ENCODE measurements at places on chromosomes 3 and 15. TPM values are rescaled to one million over a fixed set of nuclear protein-coding genes. Genes with fewer than 3 reads are reported as not detected.

GRCh38 chr15:41904541-41905005 lies 10.7 kb upstream of the SPTBN5 start:
- H3K36me3 ChIP-seq = peaks cover 57% of the 10 kb centered on the region
- peak; percentile 78 for DNase-seq
- H3K4me3 ChIP-seq = no peak overlapping the region
- no peak overlapping the region for H3K27ac ChIP-seq

The SORD gene
- 16.9 TPM for total RNA-seq

The MORC1 gene
- 0.10 TPM for total RNA-seq

GRCh38 chr15:94745371-94745770 lies 514.0 kb downstream of the MCTP2 start:
- peaks cover 1% of the 10 kb centered on the region for H3K27me3 ChIP-seq
- no peak for DNase-seq
- H3K4me3 ChIP-seq = no peak overlapping the region
- H3K27ac ChIP-seq = no peak overlapping the region

GRCh38 chr3:125695688-125696087 lies 100.4 kb upstream of the OSBPL11 start:
- DNase-seq = no peak
- no peak overlapping the region for H3K27ac ChIP-seq
- no peak overlapping the region for H3K4me3 ChIP-seq
- H3K27me3 ChIP-seq = no peaks in the 10 kb centered on the region

Measured in endothelial cell (in vitro differentiated cells).